ENCODE measurements at places on chromosomes 4 and X.

GRCh38 chr4:25020236-25020635, 10.5 kb downstream of the LGI2 start:
- no peaks in the 10 kb centered on the region for H3K36me3 ChIP-seq
- no peak overlapping the region for H3K27ac ChIP-seq
- no peaks in the 10 kb centered on the region for H3K4me1 ChIP-seq
- H3K4me3 ChIP-seq = no peak overlapping the region
- H3K27me3 ChIP-seq = no peaks in the 10 kb centered on the region

- no peaks in the 10 kb centered on the region for H3K4me1 ChIP-seq
- H3K27me3 ChIP-seq = no peaks in the 10 kb centered on the region
- no peak overlapping the region for H3K4me3 ChIP-seq
- no peak overlapping the region for H3K27ac ChIP-seq
- no peak for DNase-seq
These were observed 92.6 kb downstream of the ANTXR2 start for GRCh38 chr4:79980448-79980847.

- H3K27me3 ChIP-seq = peaks cover 9% of the 10 kb centered on the region
- H3K27ac ChIP-seq = no peak overlapping the region
- H3K4me1 ChIP-seq = peaks cover 19% of the 10 kb centered on the region
- H3K4me3 ChIP-seq = peak overlapping the region; percentile 66
- DNase-seq = no peak
These were observed 1.0 kb downstream of the TBC1D9 start for GRCh38 chr4:140754918-140755773.

GRCh38 chr4:59704616-59705015, 1495.5 kb upstream of the ADGRL3 start:
- DNase-seq = peak; percentile 94
- H3K4me3 ChIP-seq = peak overlapping the region; percentile 30
- H3K27me3 ChIP-seq = no peaks in the 10 kb centered on the region
- H3K4me1 ChIP-seq = peaks cover 5% of the 10 kb centered on the region
- no peaks in the 10 kb centered on the region for H3K36me3 ChIP-seq

- H3K27ac ChIP-seq = no peak overlapping the region
- no peak overlapping the region for H3K4me3 ChIP-seq
- H3K36me3 ChIP-seq = no peaks in the 10 kb centered on the region
- DNase-seq = no peak
- no peaks in the 10 kb centered on the region for H3K4me1 ChIP-seq
These were observed 78.8 kb downstream of the TMEM164 start for GRCh38 chrX:110081740-110082139.

DNA sequence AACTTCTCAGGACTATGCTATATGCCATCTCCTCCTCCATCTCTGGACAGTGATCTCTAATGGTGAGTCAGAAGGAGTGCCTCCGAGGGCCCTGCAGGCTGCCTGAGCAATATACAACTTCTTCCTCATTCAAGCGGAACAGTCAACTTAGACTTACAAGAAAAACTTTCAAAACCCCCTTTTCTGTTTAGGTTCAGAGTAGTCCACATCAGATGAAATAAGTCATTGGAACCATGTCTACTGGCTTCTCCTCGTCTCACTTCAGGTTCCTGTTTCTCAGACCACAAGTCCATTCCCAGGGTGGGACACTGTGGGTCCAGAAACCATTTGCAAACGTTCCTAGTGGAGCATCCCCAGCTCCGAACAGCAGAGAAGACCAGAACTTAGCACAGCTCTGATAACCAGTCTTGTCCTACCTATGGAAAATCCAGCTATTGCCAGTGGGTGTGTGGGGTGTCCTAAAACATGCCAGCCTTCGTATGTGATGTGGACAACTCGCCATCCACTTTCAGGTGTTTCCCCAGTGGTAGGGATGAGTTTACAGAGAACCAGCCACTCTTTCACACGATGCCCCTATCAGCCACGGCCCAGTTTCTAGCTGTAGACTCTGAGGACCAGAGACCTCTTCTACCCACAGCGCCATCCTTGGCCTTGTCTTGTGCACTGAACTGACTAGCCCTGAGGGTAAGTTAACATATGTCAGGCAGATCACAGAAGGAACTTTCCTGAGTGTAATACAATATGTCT, 32.7 kb upstream of the NKRF start:
- no peaks in the 10 kb centered on the region for H3K4me1 ChIP-seq
- no peak overlapping the region for H3K27ac ChIP-seq
- no peaks in the 10 kb centered on the region for H3K27me3 ChIP-seq
- H3K36me3 ChIP-seq = peaks cover 20% of the 10 kb centered on the region

DNA sequence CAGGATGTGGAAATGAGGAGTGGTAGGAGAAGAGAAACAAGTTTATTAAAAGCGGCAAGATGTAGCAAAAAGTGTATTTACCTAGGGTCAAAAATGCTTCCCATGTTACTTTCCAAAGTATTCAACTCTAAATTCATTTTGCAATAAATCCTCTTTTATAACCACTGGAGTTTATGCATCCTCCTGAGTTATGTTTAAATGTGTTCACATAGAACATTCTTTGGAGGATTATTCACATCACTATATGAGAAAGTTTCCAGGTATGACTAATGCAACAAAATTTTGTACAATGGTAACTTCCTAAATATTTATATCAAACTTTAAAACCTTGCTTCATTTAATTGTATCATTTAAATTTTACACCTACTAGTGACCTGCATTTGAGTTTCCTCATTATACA, 870.6 kb upstream of the SLIT2 start:
- no peaks in the 10 kb centered on the region for H3K27me3 ChIP-seq
- no peak overlapping the region for H3K27ac ChIP-seq
- no peak for DNase-seq
- no peaks in the 10 kb centered on the region for H3K36me3 ChIP-seq
- H3K4me3 ChIP-seq = no peak overlapping the region
- H3K4me1 ChIP-seq = no peaks in the 10 kb centered on the region

DNA sequence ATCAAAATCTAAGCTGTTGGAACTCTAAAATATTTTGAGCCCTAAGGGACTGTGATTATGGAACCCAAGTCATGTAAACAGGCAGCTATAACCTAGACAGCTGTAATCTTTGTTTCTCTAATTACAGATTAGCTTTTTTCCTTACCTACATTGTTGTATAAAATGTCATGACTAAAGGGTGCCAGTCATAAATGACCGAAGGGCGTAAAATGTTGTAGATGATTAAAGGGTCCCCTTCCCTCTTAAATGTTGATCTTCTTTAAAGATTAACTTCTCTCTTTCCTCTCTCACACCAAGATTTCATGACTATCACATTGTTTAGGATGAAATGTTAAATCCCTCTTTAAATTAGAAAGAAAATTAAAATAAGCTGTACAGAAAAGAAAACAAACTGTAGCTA, 659.4 kb upstream of the NR3C2 start:
- no peaks in the 10 kb centered on the region for H3K27me3 ChIP-seq
- H3K27ac ChIP-seq = no peak overlapping the region
- DNase-seq = no peak

GRCh38 chrX:149097786-149098185, 407.3 kb downstream of the IDS start:
- no peaks in the 10 kb centered on the region for H3K36me3 ChIP-seq
- no peaks in the 10 kb centered on the region for H3K27me3 ChIP-seq
- H3K27ac ChIP-seq = peak overlapping the region; percentile 11
- H3K4me1 ChIP-seq = peaks cover 8% of the 10 kb centered on the region
- DNase-seq = peak; percentile 22
- H3K4me3 ChIP-seq = no peak overlapping the region

DNA sequence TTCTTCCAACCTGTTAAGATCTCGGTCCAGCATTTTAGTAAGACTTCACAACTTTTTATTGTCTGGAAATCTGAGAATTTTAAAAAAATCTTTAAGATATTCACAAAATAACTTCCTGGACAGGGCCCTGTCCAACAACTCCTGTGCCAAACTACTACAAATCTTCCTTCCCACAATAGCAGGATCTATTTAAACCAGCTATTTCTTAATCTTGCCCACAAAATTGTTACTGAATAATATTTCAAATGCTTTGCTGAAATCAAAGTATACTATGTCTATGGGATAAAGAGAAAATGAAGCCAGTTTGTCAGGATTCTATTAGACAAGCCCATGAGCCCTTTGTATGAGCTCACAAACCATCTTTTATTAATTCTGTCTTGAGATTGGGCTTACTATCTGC, 104.1 kb upstream of the DDIT4L start:
- no peaks in the 10 kb centered on the region for H3K4me1 ChIP-seq
- no peak overlapping the region for H3K27ac ChIP-seq
- no peaks in the 10 kb centered on the region for H3K36me3 ChIP-seq
- no peak for DNase-seq
- H3K4me3 ChIP-seq = no peak overlapping the region

- H3K27ac ChIP-seq = no peak overlapping the region
- DNase-seq = no peak
- H3K4me1 ChIP-seq = no peaks in the 10 kb centered on the region
- no peak overlapping the region for H3K4me3 ChIP-seq
- H3K27me3 ChIP-seq = no peaks in the 10 kb centered on the region
- no peaks in the 10 kb centered on the region for H3K36me3 ChIP-seq
These were observed 307.2 kb upstream of the NR3C2 start for GRCh38 chr4:148749403-148749802.

DNA sequence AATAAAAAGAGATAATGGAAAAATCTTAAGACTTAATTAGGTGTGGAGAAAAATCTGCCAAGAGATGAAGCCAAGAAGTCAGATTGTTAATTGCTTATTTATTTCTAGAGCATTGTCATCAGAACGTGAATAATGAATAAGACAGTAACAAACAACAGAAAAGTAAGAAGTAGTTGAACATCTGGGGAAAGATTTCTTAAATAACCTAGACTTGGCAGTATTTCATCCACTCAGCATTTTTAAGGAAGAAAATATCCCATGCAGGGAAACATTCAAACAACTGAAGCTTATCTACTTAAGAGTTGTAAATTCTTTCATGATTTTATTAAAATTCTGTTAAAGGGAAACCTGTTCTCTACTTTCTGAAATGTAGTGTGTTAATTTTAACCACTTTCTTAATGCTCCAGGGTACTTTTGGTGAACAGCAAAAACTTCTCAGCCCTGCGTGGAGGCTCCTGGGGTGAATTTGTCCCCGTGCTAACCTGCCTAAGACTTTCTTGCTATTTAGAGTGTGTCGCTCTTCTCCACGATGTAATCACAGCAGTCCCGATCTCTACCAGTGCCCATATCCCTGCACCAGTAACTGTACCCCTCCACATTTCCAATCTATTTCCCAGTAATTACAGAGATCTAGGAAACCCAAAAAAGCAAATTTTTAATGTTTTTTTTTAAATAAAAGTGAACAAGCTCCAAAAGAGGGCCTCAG, 124.6 kb downstream of the CORIN start:
- H3K36me3 ChIP-seq = no peaks in the 10 kb centered on the region
- no peak for DNase-seq
- H3K4me1 ChIP-seq = peaks cover 6% of the 10 kb centered on the region
- no peak overlapping the region for H3K4me3 ChIP-seq
- no peak overlapping the region for H3K27ac ChIP-seq
- H3K27me3 ChIP-seq = no peaks in the 10 kb centered on the region

- peak overlapping the region; percentile 87 for H3K27ac ChIP-seq
- no peaks in the 10 kb centered on the region for H3K27me3 ChIP-seq
- H3K4me1 ChIP-seq = peaks cover 2% of the 10 kb centered on the region
- peak overlapping the region; percentile 93 for H3K4me3 ChIP-seq
- H3K36me3 ChIP-seq = peaks cover 19% of the 10 kb centered on the region
These were observed 410 bp downstream of the GNL3L start for GRCh38 chrX:54530357-54530900.

DNA sequence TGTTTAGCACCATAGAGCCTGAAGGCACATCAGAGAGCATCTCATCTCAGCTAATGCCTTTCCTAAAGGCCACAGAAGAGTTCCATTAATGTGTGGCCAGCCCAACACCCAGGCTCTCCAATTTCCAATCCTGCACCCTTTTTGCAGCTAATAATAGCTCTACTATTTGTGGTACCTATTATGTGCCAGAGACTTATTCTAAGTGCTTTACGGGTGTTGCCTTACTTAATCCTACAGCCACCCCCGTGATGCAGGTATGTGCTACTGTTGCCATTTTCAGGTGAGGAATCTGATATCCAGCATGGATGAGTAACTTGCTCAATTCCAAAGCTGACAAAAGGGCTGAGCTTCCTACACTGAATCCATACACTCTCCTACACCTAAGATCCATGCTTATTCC, 217.6 kb upstream of the GALNT7 start:
- H3K27me3 ChIP-seq = no peaks in the 10 kb centered on the region
- H3K36me3 ChIP-seq = no peaks in the 10 kb centered on the region
- H3K27ac ChIP-seq = no peak overlapping the region
- H3K4me3 ChIP-seq = no peak overlapping the region
- DNase-seq = no peak

- H3K36me3 ChIP-seq = peaks cover 7% of the 10 kb centered on the region
- DNase-seq = peak; percentile 87
- no peak overlapping the region for H3K27ac ChIP-seq
- no peaks in the 10 kb centered on the region for H3K4me1 ChIP-seq
These were observed 39.2 kb upstream of the ASMTL start for GRCh38 chrX:1491851-1492349.

- no peaks in the 10 kb centered on the region for H3K36me3 ChIP-seq
- H3K4me3 ChIP-seq = no peak overlapping the region
- no peaks in the 10 kb centered on the region for H3K4me1 ChIP-seq
- no peaks in the 10 kb centered on the region for H3K27me3 ChIP-seq
- peak; percentile 31 for DNase-seq
- H3K27ac ChIP-seq = no peak overlapping the region
These were observed 282.9 kb downstream of the USP46 start for GRCh38 chr4:52376132-52376704.

- DNase-seq = no peak
- no peaks in the 10 kb centered on the region for H3K36me3 ChIP-seq
- no peaks in the 10 kb centered on the region for H3K4me1 ChIP-seq
- H3K4me3 ChIP-seq = no peak overlapping the region
These were observed 110.8 kb upstream of the FAM9B start for GRCh38 chrX:9144701-9145241.

- no peak overlapping the region for H3K4me3 ChIP-seq
- no peaks in the 10 kb centered on the region for H3K27me3 ChIP-seq
- H3K36me3 ChIP-seq = no peaks in the 10 kb centered on the region
These were observed 145.0 kb upstream of the CT83 start for GRCh38 chrX:116607776-116608175.

DNA sequence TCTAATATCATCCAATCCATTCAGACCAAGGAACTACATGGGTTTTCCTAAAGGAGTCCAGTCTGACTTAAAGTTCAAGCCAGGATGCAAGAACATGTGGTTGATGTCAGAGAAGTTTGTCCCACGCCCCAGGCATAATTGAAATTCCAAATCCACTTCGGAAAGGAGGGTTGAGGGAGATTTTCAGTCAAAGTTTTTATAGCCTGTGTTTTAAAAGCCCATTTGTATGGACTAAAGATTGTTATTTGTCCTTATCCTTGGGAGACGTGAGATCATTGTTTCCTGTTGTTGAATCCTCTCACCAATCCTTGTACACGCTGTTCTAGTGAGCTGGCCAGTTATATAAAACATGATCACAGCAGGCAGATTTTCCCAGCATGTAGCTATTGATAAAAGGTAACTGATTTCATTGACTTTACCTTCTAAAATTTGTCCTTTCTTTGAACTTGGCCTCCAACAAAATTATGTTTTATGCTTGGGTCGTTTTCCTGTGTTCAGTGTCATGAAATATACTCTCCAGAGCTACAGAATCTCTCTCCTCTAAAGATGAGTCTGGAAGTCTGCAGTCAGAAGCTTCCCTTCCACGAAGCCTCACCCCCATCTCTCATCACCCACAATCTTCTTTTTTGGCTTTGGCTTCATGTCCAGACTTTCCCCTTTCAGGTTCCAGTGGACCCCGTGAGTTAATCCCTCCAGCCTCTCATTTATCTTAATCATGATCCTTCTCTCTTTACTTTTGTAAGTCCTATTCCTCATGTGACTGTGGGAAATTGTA, 92.9 kb downstream of the ATP10D start:
- H3K27ac ChIP-seq = no peak overlapping the region
- no peak for DNase-seq
- peaks cover 23% of the 10 kb centered on the region for H3K36me3 ChIP-seq
- no peaks in the 10 kb centered on the region for H3K27me3 ChIP-seq
- no peak overlapping the region for H3K4me3 ChIP-seq
